ENCODE measurements at places on chromosomes 13 and 19.

DNA sequence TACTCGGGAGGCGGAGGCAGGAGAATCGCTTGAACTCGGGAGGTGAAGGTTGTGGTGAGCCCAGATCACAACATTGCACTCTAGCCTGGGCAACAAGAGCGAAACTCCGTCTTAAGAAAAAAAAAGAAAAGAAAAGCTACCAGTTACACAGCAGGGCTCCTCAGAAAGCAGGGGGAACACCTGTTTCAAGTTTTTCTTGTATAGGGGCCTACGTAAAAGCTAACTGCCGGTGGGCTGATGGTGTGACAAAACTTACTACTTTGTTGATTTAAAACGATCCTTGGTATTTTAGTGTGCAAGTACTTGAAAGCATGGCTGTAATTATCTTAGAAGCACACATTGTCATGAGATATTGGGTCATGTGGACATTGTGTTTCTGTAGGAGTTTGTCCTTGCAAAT, 15.7 kb upstream of the ERVV-1 start:
- no peak for DNase-seq

DNA sequence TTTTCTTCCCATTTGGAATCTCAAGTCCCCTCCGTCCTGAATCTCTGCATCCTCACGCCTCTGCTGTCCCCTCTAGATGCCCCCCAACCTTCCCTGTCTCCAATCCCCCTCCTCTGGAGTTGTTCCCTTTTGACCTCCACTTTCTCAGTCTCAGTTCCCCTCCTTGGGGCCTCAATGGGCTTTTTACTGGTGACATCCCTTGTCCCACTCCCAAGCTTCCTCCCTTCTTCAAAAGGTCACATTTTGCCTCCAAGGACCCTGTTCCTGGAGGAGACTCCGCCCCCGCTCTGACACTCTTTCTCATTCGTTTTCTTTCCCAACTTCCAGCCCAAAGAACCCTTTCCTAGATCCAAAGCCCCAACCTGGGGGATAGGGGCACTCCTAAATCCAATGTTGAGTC, 1.0 kb downstream of the AP2S1 start:
- no peak for DNase-seq

GRCh38 chr19:44051650-44052402, at the start of gene ZNF223:
TSS of gene ZNF223 (plus strand) at chr19:44052036. CDS start at chr19:44055177, 3,141 bp downstream.
- peak; percentile 87 for DNase-seq

DNA sequence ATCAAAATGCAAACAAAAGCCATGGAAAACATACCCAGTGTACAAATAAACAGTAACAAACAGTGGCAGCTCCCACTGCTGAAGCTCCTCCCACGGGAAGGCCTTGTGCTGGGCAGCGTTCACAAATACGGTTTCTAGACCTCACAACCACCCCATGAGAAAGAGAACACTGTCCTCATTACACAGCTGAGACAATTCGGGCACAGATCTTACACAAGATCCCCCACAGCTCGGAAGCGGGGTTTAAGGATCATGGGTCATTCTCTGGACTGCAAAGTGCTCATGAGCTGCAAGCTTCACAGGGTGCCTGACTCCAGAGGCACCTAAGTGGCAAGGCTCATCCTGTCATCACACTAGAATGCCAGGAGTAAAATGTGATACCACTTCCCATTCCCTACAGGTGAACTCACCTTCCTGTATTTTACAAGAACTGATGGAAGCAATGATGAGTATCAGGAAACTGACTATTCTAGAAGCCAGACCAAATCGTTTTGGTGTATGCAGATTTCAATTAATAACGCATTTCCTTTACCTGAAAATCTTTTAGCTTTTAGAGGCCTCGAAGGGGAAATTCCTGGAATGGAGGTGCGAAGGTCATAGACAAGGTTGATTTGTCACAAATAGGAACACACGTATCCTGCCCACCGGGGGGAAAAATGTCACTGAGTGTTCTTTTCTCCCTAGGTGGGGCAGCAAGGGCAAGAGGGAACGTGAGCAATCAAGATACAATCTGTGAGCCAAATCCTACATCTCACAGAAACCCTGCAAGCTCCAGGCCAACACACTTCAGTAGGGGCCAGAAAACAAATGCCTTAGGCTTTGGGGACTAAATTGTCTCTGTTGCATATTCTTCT, 41.2 kb downstream of the STK24 start:
- no peak for DNase-seq

- DNase-seq = no peak
Measured at GRCh38 chr13:29556742-29557141, 38.7 kb downstream of the SLC7A1 start.

- no peak for DNase-seq
Measured at GRCh38 chr13:112603641-112604225, 15.8 kb upstream of the TUBGCP3 start.

- no peak for DNase-seq
Measured at GRCh38 chr19:18772620-18773587, 18.2 kb downstream of the COMP start.

DNA sequence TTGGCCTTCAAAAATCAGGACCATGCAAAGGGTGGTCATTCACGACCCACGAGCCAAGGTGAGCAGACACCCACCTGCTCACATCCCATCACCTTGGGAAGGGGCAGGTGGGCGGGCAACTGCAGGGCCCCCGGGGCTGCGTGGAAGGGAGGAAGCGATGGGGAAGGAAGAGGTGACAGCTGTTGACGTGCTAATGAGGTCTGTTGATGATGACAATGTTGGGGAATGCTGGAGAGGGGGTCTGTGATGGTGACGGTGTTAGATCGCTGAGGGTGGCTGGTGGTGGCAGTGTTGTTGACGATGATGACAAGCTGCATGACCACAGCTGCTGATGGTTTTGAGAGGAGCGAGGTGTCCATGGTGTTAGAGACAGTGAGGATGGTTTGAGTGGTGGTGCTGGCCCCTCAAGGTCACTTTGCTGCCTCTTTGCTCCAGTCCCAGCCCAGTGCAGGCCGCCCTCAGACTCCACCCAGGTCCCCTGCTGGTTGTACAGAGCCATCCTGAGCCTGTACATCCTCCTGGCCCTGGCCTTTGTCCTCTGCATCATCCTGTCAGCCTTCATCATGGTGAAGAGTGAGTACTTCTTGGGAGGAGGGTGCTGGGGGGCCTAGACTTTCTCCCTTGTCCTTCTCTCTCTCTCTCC, 900 bp downstream of the MCEMP1 start:
- DNase-seq = no peak

GRCh38 chr13:103436057-103436654, 369.9 kb upstream of the SLC10A2 start:
- no peak for DNase-seq

Measured in NCI-H1417 (cell line).